NCI-H2029 (cell line): ENCODE measurements at places on chromosomes 1 and 21.

- DNase-seq: no peak
Measured at GRCh38 chr1:41464885-41465284, 19.6 kb downstream of the EDN2 start.

DNA sequence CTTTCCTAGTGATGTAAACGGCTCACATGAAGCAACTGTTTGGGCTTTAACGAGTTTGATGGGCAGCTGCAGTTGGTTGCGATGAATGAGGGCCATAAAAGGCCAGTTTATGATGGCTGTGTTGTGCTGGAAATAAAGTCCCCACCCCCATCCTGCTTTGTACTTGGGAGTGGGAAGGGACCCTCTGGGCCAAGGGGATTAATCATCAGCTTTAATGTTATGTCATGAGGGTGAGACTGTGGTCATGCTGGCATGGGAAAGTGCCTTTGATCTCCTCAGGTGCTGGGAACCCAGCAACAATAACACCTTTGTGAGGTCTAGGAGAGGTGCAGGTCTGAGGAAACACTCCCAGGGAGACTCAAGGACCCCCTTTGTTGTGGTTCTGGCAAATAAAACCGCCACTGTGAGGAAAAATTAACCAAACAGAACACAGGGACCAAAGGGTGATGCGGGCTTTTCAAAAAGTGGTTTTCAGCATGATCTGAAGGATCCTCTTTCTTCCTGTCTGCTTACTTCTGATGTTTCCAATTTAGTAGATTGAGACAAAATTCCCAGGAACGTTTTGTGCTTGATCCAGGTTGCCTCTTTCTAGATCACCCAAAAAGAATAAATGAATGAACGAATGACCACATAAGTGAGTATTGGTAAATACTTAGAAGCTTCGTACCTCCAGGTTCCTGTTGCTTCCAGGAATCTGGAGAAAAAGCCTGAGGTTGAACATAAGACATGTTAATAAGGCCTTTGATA is 257.8 kb upstream of the HOOK1 start:
- no peak for DNase-seq

DNA sequence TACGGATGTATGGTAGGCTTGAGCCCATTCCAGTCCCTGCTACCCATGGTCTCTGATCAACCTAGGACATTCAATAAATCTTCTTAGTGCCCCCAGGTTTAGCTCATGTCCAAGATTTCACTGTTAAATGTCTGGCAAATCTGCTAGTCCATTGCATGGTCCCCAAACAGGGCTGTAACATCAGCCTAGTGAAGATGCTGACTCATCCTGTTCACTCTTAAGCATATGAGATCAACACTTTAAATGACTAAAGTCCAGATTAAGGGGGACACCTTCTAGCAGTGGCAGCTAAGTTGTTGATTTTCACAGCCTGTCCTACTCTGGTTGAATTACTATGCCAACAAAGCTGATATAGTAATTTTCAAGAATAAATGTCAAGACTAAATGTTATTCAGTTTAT is 46.5 kb upstream of the NUF2 start:
- DNase-seq: no peak

DNA sequence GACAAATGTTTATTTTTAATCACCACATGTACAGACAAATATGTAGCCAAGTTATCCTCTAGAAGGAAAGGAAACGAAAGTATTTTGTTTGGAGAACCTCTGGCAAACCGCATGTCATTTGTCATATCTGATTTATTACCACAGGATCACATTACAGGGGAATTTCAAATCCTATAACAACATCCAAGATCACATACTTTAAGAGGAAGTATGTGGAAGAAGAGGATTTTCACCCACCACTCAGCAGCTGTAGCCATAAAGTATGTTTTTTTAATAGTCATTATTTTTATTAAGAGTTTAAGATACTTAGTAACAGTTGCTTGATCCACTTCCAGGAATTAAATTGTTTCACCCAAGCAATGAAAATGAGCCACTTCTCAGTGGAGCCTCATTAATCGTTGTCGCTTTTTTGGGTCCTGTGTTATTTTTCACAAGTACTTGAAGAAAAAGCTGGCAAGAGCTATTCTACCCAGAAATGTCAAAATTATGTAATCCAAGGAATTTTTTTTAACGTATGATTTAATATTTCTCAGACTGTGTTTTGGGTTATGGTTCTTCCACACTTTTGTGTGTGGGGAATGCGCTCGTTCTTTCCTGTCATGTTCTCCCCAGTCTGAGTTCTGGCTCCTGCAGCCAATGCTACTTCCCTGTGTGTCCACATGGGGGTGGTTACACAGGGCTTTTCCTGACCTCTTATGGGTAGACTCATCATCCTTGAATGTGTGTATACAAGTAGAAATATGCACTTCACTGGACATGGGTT is 6.9 kb downstream of the SERTAD4 start:
- no peak for DNase-seq

DNA sequence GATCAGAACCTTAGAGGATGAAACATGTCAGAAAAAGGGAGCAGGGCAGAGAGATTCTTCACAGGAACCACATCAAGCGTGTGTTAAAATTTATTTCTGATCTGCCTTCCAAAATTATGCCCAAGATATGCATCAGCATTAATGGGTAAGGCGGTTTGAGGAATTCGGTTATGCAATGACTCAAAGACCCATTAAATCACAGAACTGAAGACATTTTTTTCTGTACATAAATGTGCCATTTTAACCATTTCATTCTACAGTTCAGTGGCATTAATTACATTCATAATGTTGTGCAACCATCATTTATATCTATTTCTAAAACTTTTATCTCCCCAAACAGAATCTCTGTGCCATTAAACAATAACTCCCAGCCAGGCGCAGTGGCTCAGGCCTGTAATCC is 43.4 kb downstream of the CNST start:
- DNase-seq: no peak

GRCh38 chr1:93518516-93518915 is 70.6 kb downstream of the FNBP1L start:
- no peak for DNase-seq

GRCh38 chr1:36859926-36860325 is 174.4 kb downstream of the GRIK3 start:
- no peak for DNase-seq

- DNase-seq: peak; percentile 84
Measured at GRCh38 chr1:39575191-39576015, 1.2 kb downstream of the PABPC4 start.
